Cortex of kidney (tissue), 1 donor: ENCODE measurements at places on chromosomes 7 and 10.

GRCh38 chr10:69847883-69848282 is 46.2 kb downstream of the COL13A1 start:
- no peak for DNase-seq

- DNase-seq = no peak
Observed at GRCh38 chr10:130801276-130801675, 510.2 kb downstream of the TCERG1L start.

- no peak for DNase-seq
Observed at GRCh38 chr10:9163699-9164098, 1109.2 kb downstream of the GATA3 start.

DNA sequence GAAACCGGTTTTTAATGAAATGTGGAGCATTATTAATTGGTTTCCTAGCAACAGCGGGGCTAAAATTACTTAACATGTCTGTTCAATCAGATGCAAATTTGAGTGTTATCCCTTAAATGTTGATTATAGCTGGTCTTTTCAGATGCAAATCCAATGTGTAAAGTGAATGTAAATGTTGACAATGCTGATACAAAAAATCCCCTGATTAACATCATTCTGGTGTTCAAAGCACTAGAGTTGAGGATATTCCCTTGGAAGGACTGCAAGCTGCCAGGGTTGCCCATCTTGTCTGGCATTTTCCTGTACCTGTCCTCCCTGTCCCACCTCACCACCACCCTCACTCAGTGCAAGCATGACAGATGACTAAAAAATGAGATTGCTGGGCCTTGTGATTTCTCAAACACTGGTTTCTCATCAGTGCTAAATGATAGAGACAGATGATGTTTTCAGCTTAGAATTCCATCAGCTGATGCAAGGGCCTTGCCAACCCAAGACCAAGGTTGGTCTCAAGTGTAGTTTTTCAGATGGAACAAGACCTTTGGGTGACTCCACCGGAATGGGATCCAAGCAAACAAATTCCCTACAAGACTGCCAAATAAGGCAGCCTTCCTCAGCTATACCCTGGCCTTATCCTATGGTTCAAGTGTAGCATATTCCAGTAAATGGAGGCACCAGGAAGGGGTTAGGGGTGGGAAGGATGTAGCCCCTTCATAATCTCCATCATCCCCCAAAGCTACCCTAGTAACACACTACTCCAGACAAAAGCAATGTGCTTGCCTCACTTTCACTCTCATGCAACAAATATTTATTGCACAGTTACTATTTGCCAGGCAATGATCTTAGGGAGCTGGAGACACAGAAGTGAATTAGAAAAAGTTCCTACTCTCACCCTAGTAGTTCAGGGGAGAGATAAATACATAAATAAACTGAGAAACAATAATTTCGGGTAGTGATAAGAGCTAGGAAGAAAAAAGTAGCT is 54.9 kb downstream of the JAZF1 start:
- no peak for DNase-seq

GRCh38 chr10:117260084-117260483 is 19.2 kb downstream of the SLC18A2 start:
- no peak for DNase-seq

- no peak for DNase-seq
Observed at GRCh38 chr10:111344804-111345203, 268.0 kb downstream of the ADRA2A start.

GRCh38 chr7:119969054-119969453 is 303.9 kb upstream of the KCND2 start:
- DNase-seq = no peak

- no peak for DNase-seq
Observed at GRCh38 chr7:158274996-158275395, 312.6 kb downstream of the PTPRN2 start.

GRCh38 chr7:18350678-18351077 is 144.9 kb upstream of the HDAC9 start:
- no peak for DNase-seq

- no peak for DNase-seq
Observed at GRCh38 chr10:101828766-101829551, 10.7 kb upstream of the OGA start.

GRCh38 chr7:1925349-1925748 is 255.3 kb downstream of the ELFN1 start:
- no peak for DNase-seq
